IMR-90 (cell line): ENCODE measurements at places on chromosomes 16 and 17. TPM values are rescaled to one million over a fixed set of nuclear protein-coding genes. Genes with fewer than 3 reads are reported as not detected.

- DNase-seq, result no peak
These were observed 9.7 kb upstream of the NXPH3 start for GRCh38 chr17:49565948-49566491.

Gene VAMP2
- 2.2 and 2.3 TPM in 2 replicates for total RNA-seq

DNA sequence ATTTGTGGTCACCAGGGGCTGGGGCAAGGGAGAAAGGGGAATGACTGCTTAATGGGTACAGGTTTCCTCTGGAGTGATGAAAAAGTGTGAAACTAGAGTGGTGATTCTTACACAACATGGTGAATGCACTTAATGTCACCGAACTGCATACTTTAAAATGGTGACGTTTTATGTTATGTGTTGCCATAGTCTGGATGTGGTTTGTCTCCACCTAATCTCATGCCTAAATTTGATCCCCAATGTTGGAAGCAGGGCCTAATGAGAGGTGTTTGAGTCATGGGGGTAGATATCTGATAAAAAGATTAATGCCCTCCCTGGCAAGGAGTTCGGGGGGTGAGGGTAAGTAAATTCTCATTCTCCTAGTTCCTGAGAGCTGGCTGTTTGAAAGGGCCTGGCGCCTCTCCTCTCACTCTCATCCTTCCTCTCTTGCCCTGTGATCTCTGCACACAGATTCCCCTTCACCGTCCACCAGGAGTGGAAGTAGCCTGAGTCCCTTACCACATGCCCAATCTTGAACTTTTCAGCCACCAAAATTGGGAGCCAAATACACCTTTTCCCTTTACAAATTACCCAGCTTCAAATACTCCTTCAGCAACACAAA is 15.3 kb downstream of the XPO6 start:
- no peak for DNase-seq

GRCh38 chr16:56789360-56789759 is 59.4 kb downstream of the NUP93 start:
- peak; percentile 60 for DNase-seq

DNA sequence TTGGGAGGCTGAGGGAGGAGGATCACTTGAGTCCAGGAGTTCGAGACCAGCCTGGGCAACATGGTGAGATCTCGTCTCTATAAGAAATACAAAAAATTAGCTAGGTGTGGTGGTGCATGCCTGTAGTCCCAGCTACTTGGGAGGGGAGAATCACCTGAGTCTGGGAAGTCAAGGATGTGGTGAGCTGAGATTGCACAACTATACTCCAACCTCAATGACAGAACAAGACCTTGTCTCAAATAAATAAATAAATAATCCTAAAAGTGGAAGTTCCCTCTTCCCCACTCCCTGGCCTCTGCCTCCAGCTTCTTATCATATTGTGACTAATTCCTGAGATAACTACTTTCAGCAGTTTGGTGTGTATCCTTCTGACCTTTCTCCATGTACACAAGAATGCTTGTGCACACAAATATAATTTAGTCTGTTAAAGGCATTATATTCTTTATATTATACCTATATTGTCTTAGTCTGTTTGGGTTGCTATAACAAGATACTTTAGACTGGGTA is 23.5 kb upstream of the DNAJA2 start:
- DNase-seq, result no peak

DNA sequence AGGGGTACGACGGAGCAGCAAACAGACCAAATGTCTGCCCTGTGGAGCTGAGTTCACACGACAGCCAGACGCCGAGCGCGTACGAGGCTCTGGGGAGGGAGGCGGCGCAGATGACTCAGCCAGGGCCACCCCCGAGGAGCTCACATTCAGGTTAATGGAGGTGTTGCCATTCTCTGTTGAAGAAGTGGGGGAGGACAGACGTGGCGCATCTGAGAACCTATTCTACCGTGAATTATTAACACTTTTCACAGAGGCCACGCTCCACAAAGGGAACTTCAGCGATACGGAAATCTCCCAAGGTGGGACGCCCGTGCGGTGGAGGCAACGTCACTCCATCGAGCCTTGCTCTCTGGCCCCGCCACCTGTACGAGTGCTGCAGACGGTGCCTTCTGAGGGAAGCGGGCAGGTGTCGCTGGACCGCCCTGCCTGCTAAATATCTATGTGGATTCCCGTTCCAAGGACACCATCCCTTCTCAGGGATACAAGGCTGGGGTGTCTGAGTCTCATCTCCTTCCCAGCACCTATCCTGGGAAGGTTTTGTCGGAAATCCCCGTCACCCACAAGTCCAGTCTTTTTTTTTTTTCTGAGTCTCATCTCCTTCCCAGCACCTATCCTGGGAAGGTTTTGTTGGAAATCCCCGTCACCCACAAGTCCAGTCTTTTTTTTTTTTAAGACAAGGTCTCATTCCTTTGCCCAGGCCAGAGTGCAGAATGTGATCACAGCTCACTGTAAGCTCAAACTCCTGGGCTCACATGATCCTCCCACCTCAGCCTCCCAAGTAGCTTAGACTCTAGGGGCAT is 19.0 kb downstream of the ABR start:
- DNase-seq, result no peak

GRCh38 chr16:81158964-81159363 is 62.8 kb upstream of the GCSH start:
- no peak for DNase-seq

DNA sequence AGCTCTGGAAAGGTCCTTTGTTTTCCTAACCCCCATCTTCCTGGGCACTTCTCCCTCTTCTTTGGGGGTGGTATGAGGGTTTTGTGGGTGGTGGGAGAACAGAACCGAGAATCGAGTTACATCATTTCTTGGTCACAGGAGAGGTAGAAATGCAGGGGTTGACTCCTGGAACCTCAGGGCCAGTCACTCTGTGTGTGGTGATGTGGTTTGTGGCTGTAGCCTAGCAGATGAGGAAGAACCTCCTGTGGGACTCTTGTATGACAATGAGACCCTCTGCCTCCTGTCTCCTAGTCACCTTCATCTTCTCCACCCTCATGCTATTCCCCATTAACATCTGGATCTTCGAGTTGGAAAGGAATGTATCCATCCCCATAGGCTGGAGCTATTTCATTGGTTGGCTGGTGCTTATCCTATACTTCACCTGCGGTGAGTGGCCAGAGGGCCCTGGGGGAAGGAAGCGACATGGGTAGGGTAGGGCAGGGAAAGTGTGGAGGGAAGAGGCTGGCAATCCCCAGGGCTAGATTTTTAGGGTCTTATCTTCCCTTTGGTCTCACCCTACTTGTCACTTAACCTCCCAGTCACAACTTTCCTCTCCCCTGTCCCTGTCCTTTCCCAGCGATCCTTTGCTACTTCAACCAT is 5.5 kb downstream of the ODF4 start:
- no peak for DNase-seq

DNA sequence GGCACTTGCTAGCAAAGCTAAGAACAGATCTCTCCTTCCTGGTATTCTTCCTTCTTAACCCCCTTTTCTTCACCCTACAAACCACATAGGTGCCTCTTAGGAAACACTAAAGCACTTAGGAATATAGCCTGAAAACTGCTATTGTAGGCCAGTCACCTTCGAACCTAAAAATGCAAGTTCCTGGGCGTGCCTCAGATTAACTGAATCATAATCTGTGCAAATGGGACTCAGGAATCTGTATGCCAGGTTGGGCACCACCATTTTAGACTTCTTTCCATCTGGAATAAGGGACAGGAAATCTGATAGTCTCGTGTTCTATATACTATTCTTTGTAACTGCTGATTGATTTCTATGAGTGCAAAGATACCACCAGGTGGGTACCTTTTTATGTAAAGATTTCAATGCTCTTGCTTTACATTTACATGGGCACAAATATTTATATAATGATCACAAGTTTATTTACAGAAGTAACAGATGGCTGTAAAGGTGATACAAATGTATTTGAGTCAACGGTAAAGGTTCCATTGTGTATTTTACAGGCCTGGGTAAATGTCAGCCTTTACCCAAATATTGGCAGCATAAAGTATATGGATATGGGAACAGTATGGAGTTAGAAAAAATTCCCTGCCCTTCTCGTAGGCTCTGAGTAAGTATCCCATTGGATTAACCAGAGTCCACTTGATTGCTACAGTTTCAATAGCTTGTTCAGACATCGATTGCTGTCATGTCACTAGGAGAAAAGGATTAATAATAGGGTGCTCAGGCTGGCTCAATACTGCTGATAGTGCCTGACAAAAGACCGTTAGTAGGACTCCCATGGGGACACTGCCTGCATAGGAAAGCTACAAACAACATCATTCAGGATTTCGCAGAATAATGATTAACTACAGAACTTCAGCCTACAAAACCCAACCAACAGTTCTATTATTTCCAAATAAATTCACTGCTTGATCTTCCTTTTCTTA is 124.7 kb downstream of the SNX11 start:
- no peak for DNase-seq

GRCh38 chr17:42227849-42228700 is 33.8 kb upstream of the GHDC start:
- peak; percentile 58 for DNase-seq

Gene BCL6B
- total RNA-seq, result not detected in 2 replicates

Gene C1QTNF8
- total RNA-seq, result not detected in 2 replicates

- no peak for DNase-seq
These were observed 1504.5 kb downstream of the CDH11 start for GRCh38 chr16:63617047-63617989.

GRCh38 chr17:79664930-79665737 is 54.3 kb upstream of the RBFOX3 start:
- no peak for DNase-seq

Gene STAT3
- total RNA-seq, result 61.9 and 66.3 TPM in 2 replicates

GRCh38 chr16:55184052-55184451 is 140.0 kb upstream of the IRX6 start:
- DNase-seq, result no peak

DNA sequence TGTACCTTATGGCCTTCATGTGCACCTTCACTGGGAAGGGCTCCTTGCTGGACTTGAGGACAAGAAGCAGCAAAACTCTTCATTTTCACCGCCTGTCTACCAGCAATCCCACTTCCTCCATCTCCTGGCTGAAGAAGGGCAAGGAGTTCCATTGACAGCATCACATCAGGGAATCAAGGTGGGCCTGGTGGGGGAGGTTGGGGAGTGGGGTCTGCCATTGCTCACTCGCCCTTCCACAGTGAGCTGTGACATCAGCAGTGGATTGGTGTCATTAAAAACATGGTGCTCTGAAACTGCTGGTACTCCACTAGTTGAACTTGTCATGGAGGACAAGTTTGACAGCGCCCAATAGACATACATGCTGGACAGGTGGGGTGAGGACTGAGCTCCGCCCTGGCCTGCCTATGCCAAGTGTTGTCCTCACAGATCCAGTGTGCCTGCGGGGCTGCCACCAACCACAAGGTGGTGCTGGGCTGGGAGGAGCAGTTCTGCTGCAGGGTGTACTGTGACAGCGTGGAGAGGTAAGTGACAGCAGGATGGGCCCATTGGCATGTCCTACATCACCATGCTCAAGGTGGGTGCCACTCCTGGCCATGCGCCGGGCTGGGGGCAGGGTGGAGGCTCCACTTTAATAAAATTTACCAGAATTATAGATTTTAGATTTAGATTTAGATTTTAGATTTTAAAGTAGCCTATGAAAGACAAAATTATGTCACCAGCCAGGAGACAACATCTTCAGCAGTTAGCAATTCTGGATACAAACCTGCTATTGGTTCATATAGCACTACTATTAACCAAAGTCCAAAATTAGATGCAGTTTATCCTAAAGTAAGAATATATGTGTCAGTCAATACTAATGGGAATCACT is 1729.1 kb downstream of the TP53TG3F start:
- DNase-seq, result no peak

DNA sequence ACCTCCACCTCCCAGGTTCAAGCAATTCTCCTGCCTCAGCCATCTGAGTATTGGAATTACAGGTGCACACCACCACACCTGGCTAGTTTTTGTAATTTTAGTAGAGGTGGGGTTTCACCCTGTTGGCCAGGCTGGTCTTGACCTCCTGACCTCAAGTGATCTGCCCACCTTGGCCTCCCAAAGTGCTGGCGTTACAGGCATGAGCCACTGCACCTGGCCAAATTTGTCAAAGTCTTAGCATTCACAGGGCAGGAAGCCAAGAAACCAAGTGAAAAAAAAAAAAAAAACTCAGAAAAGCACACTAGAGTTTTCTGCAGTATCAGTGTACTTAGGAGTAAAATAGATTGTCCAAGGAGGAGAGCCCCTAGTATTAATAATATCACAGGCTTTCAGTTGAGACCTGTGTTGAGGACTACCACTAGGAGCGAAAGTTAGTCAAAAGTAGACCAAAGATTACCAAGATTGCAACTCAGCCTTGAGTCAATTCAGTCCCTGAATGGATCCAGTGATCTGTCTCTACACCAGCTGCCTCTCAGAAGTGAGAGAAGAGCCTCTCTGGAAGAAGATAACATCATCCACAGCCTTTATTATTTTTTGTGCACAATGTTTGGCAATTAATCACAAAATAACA is 159.7 kb downstream of the CEP112 start:
- no peak for DNase-seq

GRCh38 chr17:17253406-17253805 is 16.4 kb upstream of the FLCN start:
- DNase-seq, result no peak
